ENCODE measurements at places on chromosomes 1 and 21.
A peak's percentile ranks its signal among the peaks of the same experiment; 100 is the strongest.

GRCh38 chr1:198701766-198702539, 63.1 kb downstream of the PTPRC start:
- no peak for DNase-seq

- no peak for DNase-seq
Observed at GRCh38 chr1:183593356-183593755, 3.1 kb upstream of the NCF2 start.

DNA sequence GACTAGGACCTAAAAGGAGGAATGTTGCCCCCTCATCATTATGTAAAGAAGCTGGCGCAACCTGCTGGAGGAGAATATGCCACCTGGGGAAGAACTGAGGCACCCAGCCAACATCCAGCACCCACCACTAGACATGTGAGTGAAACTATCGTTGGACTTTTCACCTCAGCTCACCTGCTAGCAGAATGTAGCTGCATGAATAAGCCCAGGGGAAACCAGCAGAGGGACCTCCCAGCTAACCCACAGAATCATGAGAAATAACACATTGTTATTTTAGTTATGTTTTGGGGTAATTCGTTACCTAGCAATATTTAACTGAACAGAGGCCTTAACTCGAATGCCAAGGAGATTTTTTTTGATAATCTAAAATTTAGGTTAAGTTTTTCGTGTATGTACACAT, 542.5 kb upstream of the DAB1 start:
- no peak for DNase-seq

- DNase-seq = no peak
Observed at GRCh38 chr1:184906761-184907160, 67.5 kb downstream of the NIBAN1 start.

DNA sequence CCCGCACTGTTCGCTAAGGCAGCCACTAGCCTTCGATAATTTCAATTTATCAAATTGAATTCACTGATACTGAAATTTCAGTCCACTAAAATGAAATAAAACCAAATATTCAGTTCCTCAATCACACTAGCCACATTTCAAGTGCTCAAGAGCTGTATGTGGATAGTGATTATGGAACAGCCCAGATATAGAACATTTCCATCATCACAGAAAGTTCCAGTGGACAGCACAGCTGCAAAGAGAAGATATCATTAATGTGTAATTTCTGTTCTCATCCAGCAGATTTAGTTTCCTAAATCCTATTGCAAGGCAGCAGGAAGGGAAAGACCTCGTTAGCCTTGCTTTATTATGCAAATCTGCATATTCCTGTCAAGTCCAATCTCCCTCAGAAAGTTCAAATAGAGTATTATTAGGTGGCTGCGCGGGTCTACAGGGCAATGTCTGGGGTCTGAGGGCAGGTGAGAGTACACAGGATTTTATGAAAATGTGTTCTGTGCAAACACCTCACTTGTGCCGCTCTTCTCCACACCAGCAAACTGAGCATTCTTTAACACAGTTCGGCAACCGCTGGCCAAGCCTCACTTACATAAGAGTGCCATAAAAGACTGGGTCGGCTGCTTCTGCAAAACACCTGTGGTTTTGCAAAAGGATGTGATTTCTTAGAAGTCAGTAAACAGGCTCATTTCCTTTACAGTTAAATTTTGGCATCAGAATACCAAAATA, 22.4 kb downstream of the CAPZB start:
- DNase-seq = no peak

- no peak for DNase-seq
Observed at GRCh38 chr1:10140981-10141380, 69.4 kb upstream of the KIF1B start.

DNA sequence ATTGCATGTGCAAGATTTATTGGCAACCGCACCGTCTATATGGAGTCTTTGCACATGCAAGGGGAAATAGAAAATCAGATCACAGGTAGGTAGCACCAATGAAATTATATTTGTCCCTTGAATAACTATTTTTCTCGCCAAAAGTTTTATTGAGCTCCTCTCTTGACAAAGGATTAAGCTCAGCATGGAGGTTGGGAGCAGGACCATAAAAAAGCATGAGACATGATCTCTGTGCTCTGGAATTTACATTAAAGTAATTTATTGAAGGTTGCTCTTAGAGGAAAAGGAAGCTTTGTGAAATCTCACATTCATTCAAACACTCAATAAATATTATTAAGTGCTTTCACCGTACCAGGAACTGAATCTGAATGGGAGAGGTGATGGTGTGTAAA, 66.0 kb upstream of the UBE2U start:
- DNase-seq = peak; percentile 33
